Hematopoietic multipotent progenitor cell treated with erythropoietin and hydrocortisone succinate and interleukin-3 and kit ligand, for 17 days (in vitro differentiated cells): ENCODE measurements at places on chromosomes 2 and 18.

GRCh38 chr2:241948299-241948897 lies 78.9 kb downstream of the RTP5 start:
- DNase-seq = no peak

- DNase-seq = no peak
Observed at GRCh38 chr2:232321156-232321816, 57.3 kb upstream of the ALPP start.

DNA sequence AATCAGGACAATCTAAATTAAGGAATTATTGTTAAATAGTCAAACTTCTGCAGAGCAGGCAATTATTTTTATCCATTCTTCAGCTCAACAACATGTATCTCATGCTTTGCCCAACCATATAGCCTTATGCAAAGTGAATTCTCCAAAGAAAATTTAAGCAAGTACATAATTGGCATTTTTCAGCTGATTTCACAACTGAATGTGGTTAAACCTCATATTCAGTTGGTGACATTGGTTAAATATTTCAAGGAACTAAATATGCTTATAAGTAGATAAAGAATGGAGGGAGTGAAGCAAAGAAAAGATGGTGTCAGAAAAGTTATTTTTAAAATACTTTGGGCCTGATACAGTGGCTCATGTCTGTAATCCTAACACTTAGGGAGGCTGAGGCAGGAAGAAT lies 816.2 kb downstream of the NRXN1 start:
- no peak for DNase-seq

GRCh38 chr2:58055033-58055786 lies 8.6 kb downstream of the VRK2 start:
- DNase-seq = no peak

- DNase-seq = no peak
Observed at GRCh38 chr18:31241900-31242409, 76.0 kb upstream of the DSG1 start.

GRCh38 chr2:232761301-232761907 lies 15.0 kb downstream of the KCNJ13 start:
- peak; percentile 50 for DNase-seq

DNA sequence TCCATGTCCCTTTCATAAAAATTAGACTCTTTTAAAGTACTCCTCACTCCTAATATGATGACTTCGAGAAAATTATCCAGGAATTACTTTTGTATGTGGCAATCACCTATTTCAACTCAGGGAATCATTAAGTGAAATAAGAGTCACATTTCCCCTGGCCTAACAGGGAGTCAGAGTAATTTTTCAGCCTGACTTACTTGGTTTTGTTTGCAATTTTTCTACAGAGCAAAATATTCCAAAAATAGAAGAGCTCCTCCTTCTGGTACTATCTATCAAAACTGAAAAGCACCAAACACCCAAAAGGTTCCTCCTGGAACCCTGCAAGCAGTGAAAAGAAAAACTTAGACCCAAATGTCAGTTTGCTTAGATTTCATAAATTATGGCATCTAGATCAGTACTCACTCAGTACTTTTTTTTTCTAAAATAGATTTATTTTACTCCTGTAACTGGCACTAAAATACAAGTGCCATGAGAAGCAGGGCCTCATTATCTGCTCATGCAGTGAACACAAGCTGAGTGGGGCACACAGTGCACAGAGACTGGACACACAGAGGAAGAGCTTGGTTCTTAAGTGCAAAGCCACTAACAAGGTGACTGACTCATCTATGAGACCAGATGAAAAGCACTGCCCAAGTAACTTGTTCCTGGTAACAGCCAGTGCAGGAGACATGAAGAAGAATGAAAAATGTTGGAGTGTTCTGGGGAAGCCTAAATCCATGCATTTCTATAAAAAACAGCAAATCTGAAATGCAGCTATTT lies 28.7 kb downstream of the ACAA2 start:
- no peak for DNase-seq

- DNase-seq = no peak
Observed at GRCh38 chr18:79416022-79416676, 20.4 kb downstream of the NFATC1 start.

- DNase-seq = no peak
Observed at GRCh38 chr2:63875559-63876245, 34.0 kb downstream of the UGP2 start.

DNA sequence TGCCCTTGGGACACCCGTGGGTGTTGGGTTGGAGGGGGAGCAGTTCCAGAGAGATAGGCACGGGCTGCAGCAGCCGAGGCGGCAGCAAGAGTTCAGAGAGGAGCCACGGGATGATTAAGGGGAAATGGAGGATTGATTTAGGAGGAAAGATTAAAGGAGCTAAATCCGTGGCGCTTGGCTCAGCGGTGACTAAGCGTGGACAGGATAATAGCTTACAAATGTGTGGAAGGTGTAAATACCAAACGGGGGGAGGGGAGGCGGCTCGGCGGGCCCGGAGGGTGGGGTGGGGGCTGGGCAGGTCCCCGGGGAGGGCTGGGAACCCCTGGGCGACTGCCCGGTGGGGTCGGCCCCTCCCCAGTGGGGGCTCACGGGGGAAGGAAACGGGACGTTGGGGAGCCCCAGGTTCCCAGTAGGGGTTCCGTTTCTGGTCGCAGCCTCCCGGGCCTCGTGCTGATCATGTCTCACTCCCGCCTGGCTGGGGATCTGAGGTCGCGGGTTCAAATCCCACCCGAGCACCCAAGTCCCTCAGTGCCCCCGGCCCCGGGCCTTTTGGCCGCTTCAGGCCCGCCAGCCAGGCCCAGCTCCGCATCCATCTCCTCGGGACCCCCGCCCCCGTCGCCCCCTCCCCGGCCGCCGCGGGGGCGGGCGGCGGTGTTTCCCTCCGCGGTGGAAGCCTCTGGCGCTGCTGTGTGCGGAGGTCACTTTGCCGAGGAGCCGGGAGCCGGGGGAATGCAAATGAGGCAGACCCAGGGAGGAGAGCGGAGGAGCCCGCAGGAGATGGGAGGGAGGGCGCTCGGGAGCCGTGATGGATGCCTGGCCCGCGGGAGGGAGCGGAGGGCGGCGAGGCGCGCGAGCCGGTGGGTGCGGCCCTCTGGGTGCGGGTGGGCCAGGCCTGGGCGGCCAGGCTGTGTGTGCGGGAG lies 8.1 kb downstream of the ASIC4 start:
- no peak for DNase-seq

- no peak for DNase-seq
Observed at GRCh38 chr18:62138461-62139235, 48.2 kb downstream of the PIGN start.

- DNase-seq = no peak
Observed at GRCh38 chr2:5911718-5912117, 219.5 kb downstream of the SOX11 start.

GRCh38 chr18:13565228-13565627 lies 161.1 kb downstream of the FAM210A start:
- DNase-seq = no peak

DNA sequence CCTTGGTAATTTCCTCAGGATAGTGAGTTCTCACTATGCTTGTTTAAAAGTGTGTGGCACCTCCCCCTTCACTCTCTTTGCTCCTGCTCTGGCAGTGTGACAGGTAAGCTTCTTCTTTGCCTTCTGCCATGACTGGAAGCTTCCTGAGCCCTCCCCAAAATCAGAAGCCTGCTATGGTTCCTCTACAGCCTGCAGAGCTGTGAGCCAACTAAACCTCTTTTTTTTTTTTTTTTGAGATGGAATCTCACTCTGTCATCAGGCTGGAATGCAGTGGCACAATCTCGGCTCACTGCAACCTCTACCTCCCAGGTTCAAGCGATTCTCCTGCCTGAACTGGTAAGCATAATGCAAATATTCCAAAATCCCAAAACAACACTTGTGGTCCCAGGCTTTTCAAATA lies 80.0 kb downstream of the SOWAHC start:
- no peak for DNase-seq

DNA sequence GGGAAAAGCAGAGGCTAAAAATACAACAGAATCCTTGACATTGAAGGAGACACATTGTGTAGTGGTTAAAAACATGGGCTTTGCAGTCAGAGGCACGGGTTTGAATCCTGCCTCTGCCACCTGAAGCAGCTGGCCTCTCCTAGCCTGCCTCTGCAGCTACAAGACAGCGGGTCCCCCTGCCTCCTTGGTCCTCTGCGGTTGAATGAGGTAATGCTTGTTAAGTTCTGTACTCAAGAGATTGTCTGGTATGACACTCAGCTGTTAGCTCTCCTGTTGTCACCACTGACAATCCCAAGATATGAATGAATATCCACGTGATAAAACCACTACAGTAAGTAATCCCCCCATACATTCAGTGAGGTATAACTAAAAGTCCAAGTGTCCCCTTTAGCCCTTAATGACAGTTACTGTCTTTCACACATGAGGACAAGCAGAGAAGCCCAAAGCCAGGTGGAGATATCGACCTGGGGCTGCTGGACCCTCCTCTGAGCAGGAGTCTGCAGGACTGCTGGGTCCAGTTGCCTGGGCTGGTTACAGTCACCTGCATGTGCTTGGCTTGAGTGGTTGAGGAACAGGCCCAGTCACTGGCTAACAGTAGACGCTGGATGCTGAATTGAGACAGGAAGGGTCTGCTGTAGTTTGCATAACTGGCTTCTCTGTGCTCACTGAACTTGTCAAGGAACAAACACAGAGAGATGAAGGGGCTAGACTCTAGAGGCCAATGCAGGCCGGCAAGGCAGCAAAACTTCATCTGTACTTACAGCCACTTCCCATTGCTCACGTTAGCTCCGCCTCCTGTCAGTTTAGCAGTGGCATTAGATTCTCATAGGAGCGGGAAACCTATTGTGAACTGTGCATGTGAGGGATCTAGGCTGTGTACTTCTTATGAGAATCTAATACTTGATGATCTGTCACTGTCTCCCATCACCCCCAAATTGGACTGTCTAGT lies 85.5 kb downstream of the TGFA start:
- DNase-seq = no peak

DNA sequence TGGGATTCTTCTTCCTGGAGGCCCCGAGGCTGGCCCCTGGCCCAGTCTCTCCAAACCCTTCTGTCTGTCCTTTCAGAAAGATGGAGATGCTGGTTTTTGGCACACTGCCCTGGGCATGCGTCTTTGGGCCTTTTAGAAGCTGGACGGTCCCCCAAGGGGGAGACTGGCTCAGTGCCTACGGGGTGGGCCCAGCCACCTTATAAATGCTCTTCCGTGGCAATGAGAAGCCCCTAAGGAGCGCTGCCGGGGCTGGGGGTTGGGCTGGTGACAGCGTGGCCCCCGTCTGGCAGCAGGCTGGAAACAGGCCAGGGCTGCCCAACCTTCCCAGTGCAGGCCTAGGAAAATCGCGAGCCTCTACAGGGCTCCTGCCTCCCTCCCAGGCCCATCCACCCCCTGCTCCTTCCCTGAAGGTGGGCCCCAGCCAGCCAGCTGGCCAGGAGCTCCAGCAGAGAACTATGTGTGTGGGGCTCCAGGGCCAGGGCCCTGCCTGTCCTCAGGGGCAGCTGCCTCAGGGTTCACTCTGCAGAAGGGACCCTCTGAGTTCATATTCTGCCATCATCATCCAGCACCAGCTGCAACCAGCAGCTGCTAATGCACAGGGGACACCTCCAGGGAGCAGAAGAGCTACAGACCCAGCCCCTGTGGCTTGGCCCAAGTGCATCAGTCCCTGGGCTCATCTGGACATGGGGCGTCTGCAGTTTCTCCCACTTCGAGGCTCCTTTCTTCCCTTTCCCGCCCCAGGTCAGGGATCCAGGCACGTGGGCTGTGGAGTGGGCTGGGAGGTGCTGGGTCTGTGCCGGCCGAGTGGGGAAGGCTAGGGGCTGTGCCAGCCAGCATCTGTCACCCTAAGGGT lies 107.6 kb upstream of the OTOS start:
- no peak for DNase-seq

DNA sequence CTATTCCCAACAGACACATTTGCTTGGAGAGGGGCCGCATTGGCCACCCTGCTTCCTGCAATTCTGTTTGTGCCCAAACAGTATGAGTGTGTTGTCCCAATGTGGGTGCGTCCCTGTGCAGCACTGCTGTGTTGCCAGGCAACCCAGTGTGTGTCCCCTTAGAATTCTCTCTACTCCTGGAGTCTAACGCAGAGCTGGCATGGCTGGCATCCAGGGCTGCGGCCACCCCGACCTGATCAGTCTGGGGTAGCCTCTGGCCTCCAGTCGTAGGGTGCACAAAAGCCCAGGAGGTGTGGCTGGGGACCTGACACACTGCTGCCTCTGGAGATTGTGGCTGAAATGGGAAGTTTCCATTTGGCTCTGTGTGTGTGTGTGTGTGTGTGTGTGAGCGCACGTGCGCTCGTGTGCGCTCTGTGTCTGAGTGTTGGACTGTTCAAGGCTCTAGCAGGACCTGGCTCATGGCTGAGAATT lies 48.0 kb downstream of the TEX44 start:
- DNase-seq = no peak

GRCh38 chr2:135820003-135820618 lies 16.9 kb downstream of the LCT start:
- no peak for DNase-seq

DNA sequence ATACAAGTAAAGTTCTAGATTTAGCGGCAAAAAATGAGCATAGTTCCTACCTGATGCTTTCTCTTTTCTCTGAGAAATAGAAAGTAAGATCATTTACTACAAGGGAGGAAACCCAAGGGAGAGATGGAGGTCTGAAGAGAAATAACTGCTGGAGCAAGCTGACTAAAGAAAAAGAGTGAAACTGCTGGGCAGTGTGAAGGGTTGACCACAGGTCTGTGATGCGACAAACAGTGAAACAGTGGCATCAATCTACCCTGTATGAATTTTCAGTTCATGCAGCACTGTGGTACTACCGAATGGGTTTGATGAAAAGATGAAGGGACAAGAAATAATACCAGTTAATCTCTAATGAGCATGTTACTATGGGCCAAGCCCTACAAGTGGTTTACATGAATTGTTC lies 52.2 kb downstream of the CUL3 start:
- DNase-seq = no peak

DNA sequence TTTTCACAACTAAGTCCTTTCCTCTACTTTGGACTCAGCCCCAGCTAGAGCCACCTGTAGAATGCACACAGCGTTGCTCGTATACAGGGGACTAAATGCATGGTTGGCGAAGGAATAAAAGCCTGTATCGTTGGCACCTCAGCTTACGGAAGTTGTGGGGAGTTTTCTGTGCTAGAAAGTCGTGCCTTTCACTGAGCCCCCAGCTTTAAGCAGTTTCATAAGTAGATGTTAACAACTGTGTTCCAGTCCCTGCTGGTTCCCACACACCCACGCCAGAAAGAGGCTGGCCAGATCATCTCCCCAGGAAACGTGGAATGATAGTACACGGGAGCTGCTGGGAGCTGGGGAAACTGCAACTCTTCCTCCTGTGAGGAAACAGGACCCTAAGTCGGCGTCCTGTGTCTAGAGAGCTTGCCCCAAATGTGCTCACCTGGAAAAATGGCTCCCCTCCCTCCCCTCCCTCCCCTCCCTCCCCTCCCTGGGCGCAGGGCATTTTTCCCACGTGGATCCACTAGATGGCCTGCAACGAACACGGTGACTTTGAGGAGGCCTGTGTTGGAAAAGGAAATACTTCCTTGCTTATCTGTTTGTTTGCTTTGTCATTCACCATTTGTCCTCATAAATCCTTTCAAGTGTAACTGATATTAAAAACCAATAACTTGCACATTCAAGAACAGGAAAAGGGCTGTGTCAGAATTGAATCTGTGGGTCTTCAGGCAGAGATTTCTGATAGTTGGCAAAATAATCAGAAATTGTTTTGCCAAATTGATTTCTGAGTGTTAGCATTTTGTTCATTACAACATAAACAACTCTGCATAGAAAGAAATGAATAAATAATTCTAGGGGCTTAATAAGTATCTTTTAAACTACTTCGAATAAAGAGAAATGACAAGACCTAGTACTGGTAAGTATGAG lies 43.9 kb upstream of the RFX8 start:
- DNase-seq = no peak
